ENCODE measurements at places on chromosomes 12 and 14.

DNA sequence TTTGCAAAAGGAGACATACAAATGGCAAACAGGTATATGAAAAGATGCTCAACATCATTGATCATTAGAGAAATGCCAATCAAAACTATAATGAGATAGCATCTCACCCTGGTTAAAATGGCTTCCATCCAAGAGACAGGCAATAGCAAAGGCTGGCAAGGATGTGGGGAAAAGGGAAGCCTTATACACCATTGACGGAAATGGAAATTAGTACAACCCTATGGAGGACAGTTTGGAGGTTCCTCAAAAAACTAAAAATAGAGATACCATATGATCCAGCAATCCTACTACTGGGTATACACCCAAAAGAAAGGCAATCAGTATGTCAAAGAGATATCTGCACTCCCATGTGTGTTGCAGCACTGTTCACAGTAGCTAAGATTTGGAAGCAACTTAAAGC is 17.3 kb upstream of the CKAP4 start:
- no peak for DNase-seq

GRCh38 chr12:92028441-92028709 is 117.3 kb downstream of the BTG1 start:
- no peak for DNase-seq

GRCh38 chr14:106850913-106851825 is 1324.8 kb downstream of the TMEM121 start:
- DNase-seq = no peak

DNA sequence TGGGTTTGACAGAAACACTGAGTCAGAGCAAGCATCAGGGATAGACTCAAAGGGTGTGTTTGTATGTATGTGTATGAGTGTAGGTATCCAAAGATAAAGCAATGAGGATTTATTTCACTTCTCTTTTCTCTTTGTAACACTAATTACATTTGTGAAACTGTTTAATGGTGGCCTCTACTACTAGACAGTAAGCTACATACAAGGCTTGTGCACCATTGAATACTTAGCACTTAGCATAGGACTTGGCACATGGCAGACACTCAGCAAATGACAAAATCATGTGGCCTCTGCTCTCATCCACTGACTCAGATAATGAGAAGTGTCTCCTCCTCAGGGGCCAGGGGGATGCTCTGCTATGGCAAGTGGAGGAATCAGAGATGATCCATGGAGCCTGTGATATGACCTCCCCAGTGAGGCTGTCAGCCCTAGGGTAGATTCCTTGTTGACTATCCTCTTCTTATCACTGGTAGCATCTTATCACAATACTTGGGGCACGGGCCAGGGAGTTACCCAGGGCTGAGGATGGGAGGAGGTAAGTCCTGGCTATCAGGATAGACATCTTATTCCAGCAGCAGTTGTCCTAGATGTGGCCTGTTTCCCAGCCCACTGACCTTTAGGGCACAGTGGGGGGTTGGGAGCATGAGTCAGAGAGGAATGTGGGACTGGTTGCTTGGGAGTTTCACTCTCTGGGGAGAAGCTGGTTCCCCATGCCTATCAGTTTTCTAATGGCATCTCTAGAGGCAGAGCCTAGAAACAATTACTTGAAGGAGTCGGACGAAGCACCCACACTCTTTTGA is 71.2 kb upstream of the HOXC13 start:
- DNase-seq = no peak

GRCh38 chr14:86596024-86596423 is 1066.1 kb downstream of the FLRT2 start:
- no peak for DNase-seq
